Kidney epithelial cell (primary cell): ENCODE measurements at places on chromosomes 7 and 10.

- peak; percentile 16 for DNase-seq
Measured at GRCh38 chr7:40604601-40605438, 470.0 kb downstream of the SUGCT start.

GRCh38 chr7:69962186-69963065 lies 364.2 kb downstream of the AUTS2 start:
- DNase-seq: no peak

- DNase-seq: no peak
Measured at GRCh38 chr7:7972128-7972527, 3.5 kb downstream of the GLCCI1 start.

GRCh38 chr10:43109671-43110249 lies 28.5 kb upstream of the CSGALNACT2 start:
- no peak for DNase-seq

- DNase-seq: no peak
Measured at GRCh38 chr7:123612024-123612423, 10.4 kb downstream of the ASB15 start.

DNA sequence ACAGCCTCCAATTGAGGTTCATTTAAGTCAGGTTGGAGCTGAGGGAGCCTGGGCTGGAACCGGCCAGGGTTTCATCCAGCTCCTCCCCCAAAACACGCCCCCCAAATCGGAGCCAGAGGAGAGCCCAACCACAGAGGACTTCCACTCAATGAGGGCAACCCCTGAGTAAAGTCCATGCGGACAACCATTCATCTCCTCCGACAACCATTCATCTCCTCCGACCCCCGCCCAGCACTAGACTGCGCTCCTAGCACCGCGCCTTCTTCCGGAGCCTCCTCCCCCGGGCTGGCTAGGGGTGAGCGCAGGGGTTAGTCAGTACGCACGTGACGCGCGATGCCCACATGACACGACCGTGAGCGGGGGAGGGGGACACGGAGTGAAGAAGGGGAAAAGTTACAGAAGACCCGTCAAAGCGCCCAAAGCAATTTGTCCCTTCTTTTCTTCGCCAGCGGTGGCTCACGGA lies 1.4 kb downstream of the MAGI2 start:
- DNase-seq: no peak

DNA sequence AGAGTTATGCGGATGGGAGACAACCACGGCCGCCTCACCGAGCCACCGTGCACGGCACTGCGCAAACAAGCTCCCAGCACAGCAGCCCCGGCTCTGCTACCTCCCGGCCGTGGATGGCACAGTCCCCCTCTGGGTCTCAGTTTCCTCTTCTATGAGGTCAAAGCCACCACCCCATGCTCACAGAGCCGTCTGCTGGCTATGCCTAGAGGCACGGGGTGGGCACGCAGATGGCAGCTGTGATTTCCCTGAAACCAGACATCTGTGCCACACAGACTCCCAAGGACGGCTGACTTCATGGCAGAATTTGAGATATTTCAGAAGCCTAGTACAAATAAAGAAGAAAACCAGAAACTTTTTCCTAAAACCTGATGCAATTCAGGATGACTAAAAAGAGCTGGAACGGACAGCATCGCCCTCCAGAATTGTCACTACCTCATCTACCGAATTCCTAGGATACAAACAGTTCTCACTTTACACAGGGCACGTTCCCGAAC lies 73.2 kb downstream of the AMZ1 start:
- DNase-seq: no peak

- DNase-seq: no peak
Measured at GRCh38 chr7:108026647-108027046, 23.7 kb upstream of the LAMB1 start.

DNA sequence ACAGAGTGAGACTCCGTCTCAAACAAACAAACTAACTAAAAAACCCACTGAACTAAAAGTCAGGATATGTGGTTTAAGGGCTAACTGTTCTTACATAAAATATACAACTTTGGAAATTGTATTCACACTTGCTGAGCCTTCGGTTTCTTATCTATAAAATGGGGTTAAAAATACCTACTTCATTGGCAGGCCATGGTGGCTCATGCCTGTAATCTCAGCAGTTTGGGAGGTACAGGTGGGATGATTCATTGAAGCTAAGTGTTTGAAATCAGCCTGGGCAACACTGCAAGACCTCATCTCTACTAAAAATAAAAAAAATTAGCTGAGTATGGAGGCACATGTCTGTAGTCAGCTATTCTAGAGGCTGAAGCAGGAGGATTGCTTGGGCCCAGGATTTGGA lies 115.4 kb upstream of the KLF6 start:
- no peak for DNase-seq

GRCh38 chr7:16810112-16810511 lies 5.3 kb upstream of the AGR2 start:
- DNase-seq: no peak

DNA sequence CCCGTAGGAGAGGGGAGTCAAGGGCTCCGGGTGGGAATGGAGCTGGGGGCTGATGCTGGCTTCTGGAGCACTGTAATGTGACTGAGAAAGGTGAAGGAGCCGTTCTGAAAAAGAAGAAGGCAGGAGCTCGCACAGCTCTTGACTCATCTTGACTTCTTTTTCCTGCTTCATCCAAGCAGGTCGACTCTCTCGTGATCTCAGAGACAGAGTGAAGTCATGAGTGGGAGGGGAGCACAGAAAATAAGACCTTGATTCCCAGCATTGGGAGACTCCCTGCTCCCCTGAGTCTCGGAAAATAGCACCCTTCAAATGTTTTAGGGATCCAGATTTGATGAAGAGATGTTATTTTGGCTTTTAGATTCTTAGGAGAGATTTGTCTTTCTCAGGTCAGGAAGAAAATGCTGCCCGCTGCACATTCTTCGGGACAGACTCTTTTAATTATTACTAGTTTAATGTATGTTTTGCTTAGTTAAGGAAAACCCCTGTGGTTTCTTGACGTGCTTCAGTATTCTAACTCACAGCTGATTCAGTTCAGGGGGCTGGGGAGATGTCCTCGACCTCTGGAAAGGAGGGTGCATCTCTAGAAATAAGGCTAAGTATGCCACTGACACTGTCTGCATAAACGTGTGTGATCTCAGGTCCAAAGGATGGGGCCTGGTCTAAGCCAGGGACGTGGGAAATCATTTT lies 34.1 kb downstream of the EGFR start:
- DNase-seq: peak; percentile 35

GRCh38 chr7:55278321-55278720 lies 86.8 kb upstream of the LANCL2 start:
- no peak for DNase-seq
